ENCODE measurements at places on chromosomes 16 and 17. TPM values are rescaled to one million over a fixed set of nuclear protein-coding genes. Genes with fewer than 3 reads are reported as not detected.

DNA sequence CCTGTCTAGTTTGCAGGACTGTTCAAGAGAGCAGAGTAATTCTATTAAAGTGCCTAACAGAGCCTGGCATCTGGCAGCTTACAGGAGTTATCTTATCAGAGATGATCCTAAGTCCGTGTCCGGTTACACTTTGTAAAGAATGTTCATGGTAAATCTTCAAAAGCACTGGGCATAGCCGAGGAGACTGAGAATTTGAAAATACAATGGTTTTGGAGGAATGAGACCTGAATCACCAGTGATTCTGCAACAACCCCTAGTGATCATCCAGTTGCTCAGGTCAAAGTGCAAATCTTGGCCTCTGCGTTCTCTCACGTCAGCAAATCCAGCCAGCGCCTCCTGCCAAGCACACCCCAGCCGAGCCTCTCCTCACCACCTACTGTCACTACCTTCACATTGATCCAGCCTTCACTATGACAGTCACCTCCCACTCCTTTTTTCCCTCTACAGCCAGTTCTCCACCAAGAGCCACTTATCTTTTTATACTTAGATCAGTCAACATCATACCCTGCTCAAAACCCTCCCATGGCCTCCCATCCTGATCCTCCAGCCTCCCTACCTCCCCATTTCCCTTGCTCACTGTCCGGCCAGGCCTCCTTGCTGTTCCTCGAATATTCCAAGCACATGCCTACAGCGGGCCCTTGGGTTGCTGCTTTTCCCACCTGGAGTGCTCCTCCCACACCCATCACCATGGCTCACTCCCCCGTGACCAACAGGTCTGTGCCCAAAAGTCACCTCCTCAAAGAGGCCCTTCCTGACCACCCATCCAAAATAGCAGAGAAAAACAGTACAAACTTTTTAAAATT is 57.4 kb upstream of the ERN1 start:
- no peak overlapping the region for H3K27ac ChIP-seq
- H3K4me3 ChIP-seq: no peak overlapping the region
- DNase-seq: no peak

The METRNL gene
- polyA plus RNA-seq: 21.5 TPM

The LRRC37A gene
- polyA plus RNA-seq: 1.3 TPM

The MRPL12 gene
- polyA plus RNA-seq: 65.8 TPM

The OR1A1 gene
- not detected for polyA plus RNA-seq

DNA sequence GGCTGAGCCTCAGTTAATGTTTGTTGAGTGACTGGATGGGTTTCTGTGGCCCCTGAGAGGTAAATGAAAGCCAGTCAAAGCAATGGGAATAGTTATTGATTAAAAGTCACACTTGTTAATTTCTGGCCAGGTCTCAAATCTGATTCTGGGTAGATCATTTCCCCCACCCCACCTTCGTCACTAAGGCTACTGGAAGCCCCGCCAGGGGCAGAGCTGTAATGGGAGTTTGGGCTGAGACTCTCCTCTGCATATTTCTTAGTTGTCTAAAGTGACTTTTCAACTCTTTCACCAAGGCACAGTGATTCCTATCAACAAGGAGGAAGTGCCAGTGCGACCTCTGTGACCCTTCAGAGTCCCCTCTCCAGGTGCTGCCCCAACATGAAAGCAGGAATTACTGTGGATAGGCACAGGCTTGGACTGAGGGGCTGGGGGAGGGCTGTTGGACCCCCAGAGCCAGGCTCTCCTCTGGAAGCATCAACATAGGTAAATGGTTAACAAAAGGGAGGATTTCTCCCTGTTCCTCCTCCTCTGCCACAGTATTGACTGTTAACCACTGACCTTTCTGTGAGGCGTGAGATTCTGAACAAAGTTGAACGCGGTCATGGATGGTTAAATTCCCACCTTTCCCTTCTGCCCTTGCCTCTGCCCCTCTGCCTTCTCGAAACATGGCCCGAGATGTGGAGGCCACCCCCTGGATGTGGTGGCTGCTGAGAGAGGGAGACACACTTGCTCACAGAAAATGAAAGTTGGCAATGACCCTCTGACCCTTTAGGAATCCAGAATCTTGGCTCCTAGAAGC is 20.8 kb upstream of the TBX2 start:
- peaks cover 69% of the 10 kb centered on the region for H3K4me1 ChIP-seq
- no peaks in the 10 kb centered on the region for H3K36me3 ChIP-seq
- H3K27me3 ChIP-seq: no peaks in the 10 kb centered on the region
- DNase-seq: no peak
- H3K4me3 ChIP-seq: no peak overlapping the region

DNA sequence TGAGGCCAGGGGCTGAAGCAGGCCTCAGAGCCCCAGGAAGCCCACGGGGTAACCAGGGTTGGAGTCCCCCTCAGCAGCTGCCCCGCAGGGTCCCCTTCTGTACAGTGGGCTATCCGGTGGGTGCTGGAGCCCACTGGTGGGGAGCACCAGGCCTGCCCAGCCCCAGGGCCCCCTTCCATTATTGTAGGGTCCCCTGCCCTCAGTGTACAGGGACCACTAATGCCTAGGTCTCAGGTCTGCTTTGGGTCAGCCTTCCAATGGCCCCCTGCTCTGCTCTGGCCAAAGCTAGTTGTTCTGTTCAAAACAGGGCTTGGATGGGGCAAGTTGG is 1.1 kb downstream of the ADAM11 start:
- H3K4me1 ChIP-seq: peaks cover 14% of the 10 kb centered on the region
- peaks cover 42% of the 10 kb centered on the region for H3K27me3 ChIP-seq

Measured in muscle of leg (tissue), 16 donors.